A549 treated with RU486 at 1 μM for 4 hours (cell line): ENCODE measurements at places on chromosomes 6 and 20. TPM values are rescaled to one million over a fixed set of nuclear protein-coding genes. Genes with fewer than 3 reads are reported as not detected.

The RAD21L1 gene
- total RNA-seq: not detected in 5 replicates

The PI16 gene
- total RNA-seq: not detected in 5 replicates

The SMPD2 gene
- 13.7 to 15.2 TPM (median 14.3 TPM) in 5 replicates for total RNA-seq

The EPHA7 gene
- 0.03 to 0.18 TPM (median 0.07 TPM) in 5 replicates for total RNA-seq

The NRN1 gene
- 0.45 to 0.69 TPM (median 0.50 TPM) in 5 replicates for total RNA-seq

The MTHFD1L gene
- total RNA-seq: 36.1 to 42.0 TPM (median 39.9 TPM) in 5 replicates

The TXLNB gene
- total RNA-seq: not detected in 5 replicates

The RIPK1 gene
- total RNA-seq: 12.1 to 15.3 TPM (median 12.7 TPM) in 5 replicates

The ZBTB46 gene
- total RNA-seq: 0.46 to 0.96 TPM (median 0.71 TPM) in 5 replicates

The RIMS1 gene
- not detected in 5 replicates for total RNA-seq

The FAM217A gene
- total RNA-seq: not detected in 5 replicates

The NKX2-2 gene
- total RNA-seq: not detected in 5 replicates

The SLC17A1 gene
- 0.08 to 0.10 TPM in 2 of 5 replicates, not detected in the others for total RNA-seq

The RBPJL gene
- total RNA-seq: not detected in 5 replicates

The GLP1R gene
- total RNA-seq: not detected in 5 replicates

The GINS1 gene
- total RNA-seq: 21.7 to 35.7 TPM (median 34.4 TPM) in 5 replicates

The MYLIP gene
- 2.8 to 3.3 TPM (median 3.0 TPM) in 5 replicates for total RNA-seq

The VSTM2L gene
- 6.1 to 10.0 TPM (median 7.4 TPM) in 5 replicates for total RNA-seq

The PPIL6 gene
- total RNA-seq: 1.5 to 3.1 TPM (median 2.6 TPM) in 5 replicates

The UBE2C gene
- 226 to 288 TPM (median 250 TPM) in 5 replicates for total RNA-seq

The BPIFA1 gene
- not detected in 5 replicates for total RNA-seq

The SAMD5 gene
- 0.41 to 0.73 TPM (median 0.66 TPM) in 5 replicates for total RNA-seq

The HTR1E gene
- total RNA-seq: not detected in 5 replicates

The CGA gene
- 0.19 to 0.29 TPM (median 0.26 TPM) in 3 of 5 replicates, not detected in the others for total RNA-seq
